ENCODE measurements at places on chromosomes 6 and 20. TPM values are rescaled to one million over a fixed set of nuclear protein-coding genes. Genes with fewer than 3 reads are reported as not detected.

Gene THBS2
- 1,102 TPM for total RNA-seq

Gene BLOC1S5
- 15.3 TPM for total RNA-seq

Gene SIRPB2
- total RNA-seq = under 0.01 TPM

Gene CASS4
- total RNA-seq = under 0.01 TPM

Gene ANKRD6
- total RNA-seq = 11.5 TPM

Gene NKAPL
- total RNA-seq = 1.2 TPM

Measured in osteoblast (primary cell).